Stimulated activated CD4-positive, alpha-beta T cell treated with anti-CD3 and anti-CD28 coated beads, Interleukin-2, amount 100 ng/mL, for 4 hours (primary cell): ENCODE measurements at places on chromosomes 12 and 14.

GRCh38 chr12:48216785-48217184 lies 13.7 kb upstream of the OR10AD1 start:
- DNase-seq, result no peak

DNA sequence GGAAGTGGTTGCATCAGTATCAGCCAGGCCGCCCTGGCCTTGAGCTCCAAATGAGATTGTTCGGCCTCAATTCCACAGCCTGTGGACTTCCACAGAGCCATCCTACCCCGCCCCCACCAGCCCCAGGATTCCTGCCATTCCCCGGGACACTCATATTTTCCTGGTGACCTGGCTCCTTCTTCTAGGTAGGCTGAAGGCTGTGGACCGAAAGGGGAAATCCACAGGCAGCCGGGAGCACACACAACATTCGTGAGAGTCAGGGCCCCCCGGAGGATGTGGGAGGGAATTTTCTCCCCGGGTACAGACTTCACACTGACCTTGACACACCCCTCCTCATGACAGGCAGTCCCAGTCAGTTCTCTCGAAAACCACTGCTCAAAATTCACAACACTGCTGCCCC lies 39.9 kb downstream of the RIN3 start:
- no peak for DNase-seq

DNA sequence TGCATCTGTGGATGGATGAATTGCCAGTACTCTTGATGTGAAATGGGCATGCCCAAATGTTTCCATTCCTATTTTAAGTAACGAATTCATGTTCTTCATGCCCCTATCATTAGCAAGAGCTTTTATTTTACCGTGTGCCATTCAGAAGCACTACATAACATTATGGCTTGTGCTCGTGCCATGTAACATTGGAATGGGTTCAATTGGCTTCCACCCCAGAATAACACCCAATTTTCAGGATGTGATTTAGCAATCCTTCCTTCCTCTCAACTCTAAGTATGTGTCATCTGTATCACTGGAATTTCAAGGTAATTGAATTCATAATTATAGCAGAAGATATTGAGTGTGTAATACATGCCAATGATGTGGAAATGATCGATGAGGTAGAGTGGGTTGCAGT lies 145.8 kb upstream of the TMPO start:
- DNase-seq, result no peak

GRCh38 chr12:81416571-81416970 lies 338.7 kb downstream of the ACSS3 start:
- DNase-seq, result no peak

DNA sequence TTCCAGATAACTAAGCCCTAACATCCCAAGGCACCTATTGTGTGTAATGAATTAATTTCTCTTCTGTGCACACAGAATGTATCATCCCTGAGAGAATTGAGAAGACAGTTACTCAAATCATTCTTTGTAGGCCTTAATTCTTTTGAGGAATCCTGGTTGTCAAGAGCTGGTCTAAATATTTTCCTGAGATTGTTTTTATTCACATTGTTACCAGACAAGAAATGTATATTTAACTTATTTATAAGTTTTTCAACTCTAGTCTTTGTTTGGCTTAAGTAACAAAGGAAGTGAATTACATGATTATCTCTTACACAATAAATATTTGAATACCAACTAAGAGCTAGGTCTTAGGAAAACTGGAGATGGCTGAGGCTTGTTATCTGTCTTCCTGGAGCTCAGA lies 169.4 kb downstream of the DACT1 start:
- DNase-seq, result no peak

DNA sequence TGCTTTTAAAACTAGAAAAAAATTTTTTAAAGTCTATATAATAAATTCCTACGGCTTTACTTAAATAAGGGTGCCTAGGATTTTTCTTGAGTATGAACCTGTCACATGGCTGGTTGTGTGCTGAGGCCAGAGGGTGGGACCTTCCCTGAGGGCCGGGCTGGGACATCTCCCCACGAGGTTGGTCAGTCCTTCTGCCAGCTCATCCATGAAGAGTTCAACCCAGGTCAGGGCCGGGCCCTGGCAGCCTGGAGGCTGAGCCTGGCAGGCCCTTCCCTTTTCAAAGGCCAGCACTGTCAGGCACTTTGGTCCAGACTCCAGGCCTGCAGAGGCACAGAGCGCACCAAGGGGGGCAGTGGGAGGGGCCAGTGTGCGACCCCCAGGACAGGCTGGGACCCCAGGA lies 31.7 kb downstream of the TNFAIP2 start:
- DNase-seq, result no peak

DNA sequence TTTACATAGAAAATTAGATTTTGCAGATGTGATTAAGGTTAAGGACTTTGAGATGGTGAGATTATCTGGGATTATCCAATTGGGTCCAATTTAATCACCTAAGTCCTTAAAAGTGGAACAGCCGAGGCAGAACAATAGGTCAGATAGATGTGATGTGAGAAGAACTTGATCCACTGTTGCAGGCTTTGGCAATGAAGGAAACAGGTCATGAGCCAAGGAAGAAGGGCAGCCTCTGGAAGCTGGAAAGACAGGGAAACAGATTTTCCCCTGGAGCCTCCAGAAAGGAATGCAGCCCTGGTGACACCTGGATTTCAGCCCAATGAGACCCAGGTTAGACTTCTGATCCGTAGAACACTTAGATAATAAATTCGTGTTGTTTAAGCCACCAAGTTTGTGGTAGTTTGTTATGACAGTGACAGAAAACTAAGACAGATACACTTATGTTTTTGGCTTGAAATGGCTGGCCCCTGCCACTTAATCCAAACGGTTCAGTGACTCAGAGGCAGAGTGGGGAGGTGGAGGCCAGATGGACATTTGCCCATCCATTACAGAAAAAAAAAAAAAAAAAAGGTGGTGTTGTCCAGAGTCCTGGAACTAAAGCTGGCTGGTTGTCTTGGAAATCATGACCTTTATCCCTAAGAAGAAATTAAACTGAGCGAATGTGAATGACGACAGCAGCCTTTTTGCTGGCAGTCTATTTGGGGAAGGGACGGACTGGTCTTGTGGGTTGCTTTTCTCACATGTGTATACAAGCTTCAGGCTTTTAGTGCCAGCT lies 181.9 kb upstream of the NRXN3 start:
- no peak for DNase-seq

GRCh38 chr14:99038431-99038820 lies 233.6 kb downstream of the BCL11B start:
- no peak for DNase-seq
